Endothelial cell (in vitro differentiated cells): ENCODE measurements at places on chromosomes 4 and X.

- H3K27ac ChIP-seq: peak overlapping the region; percentile 93
- peaks cover 8% of the 10 kb centered on the region for H3K27me3 ChIP-seq
- DNase-seq: no peak
Observed at GRCh38 chr4:1727117-1728031, 6.1 kb downstream of the TACC3 start.

GRCh38 chr4:68960294-68961163 lies 8.9 kb upstream of the UGT2A3 start:
- no peaks in the 10 kb centered on the region for H3K36me3 ChIP-seq
- DNase-seq: no peak
- H3K4me3 ChIP-seq: no peak overlapping the region
- H3K4me1 ChIP-seq: no peaks in the 10 kb centered on the region
- H3K27me3 ChIP-seq: no peaks in the 10 kb centered on the region

DNA sequence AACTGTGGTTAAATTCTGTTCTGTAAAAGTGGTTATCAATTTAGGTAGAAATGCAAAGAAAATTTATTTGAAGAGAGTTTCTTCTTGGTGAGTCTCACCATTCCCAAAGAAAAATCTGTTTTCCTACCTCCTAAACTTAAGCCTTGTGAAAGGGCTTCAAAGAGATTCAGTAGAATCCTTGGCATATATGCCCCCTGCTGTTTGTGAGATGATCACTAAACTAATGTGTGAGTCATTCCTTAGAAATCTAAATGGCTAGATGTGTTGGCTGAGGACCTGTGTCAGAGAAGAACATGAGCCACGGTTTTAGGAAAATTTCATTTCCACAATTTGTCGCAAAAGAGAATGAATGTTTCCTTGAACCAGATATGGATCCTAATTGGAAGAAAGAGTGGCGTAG lies 260.9 kb downstream of the SLC7A11 start:
- DNase-seq: no peak
- no peaks in the 10 kb centered on the region for H3K36me3 ChIP-seq
- no peaks in the 10 kb centered on the region for H3K4me1 ChIP-seq
- no peak overlapping the region for H3K27ac ChIP-seq
- H3K4me3 ChIP-seq: no peak overlapping the region
- H3K27me3 ChIP-seq: no peaks in the 10 kb centered on the region

- H3K27ac ChIP-seq: no peak overlapping the region
- H3K27me3 ChIP-seq: no peaks in the 10 kb centered on the region
- no peaks in the 10 kb centered on the region for H3K36me3 ChIP-seq
- H3K4me1 ChIP-seq: no peaks in the 10 kb centered on the region
- no peak overlapping the region for H3K4me3 ChIP-seq
Observed at GRCh38 chrX:13090027-13090338, 45.6 kb upstream of the FAM9C start.

DNA sequence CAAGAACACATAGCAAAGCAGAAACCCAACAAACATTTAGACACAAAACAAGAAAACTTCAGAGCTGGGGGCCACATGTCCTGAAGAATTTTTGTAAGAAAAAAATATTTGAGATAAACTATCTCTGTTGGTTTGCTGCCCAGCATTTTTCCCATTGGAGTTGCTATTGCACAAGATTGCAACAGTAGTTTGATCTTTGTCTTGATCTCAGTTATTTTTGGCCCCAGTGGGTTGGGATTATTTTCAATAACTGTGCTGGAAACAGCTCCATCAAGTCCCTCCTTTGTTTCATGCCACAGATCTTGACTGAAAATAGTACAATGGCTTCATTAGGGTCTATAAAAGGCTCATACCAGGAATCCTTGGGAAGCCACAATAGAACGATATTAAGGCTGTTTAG lies 103.8 kb upstream of the RAI2 start:
- H3K4me1 ChIP-seq: peaks cover 3% of the 10 kb centered on the region
- no peaks in the 10 kb centered on the region for H3K36me3 ChIP-seq
- H3K27ac ChIP-seq: no peak overlapping the region
- DNase-seq: no peak

DNA sequence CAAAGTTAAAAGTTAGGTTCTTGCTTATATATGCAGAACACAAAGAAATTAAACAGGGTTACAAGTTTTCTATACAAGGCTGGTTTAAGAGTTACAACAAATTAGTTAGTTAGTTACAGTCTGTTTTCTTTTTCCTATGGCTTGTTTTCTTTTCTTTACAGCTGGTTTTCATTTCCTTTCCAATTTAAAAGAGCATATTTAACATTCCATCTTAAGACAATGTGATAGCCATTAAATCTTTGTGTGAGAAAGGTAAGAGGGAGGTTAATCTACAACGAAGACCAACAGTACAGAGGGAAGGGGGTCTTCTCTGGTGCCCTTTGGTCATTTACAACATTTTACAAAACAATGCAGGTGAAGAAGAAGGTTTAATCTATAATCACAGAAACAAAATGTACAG lies 290.6 kb downstream of the ZNF674 start:
- no peaks in the 10 kb centered on the region for H3K36me3 ChIP-seq
- peaks cover 5% of the 10 kb centered on the region for H3K27me3 ChIP-seq
- DNase-seq: no peak
- peaks cover 3% of the 10 kb centered on the region for H3K4me1 ChIP-seq
- no peak overlapping the region for H3K4me3 ChIP-seq

DNA sequence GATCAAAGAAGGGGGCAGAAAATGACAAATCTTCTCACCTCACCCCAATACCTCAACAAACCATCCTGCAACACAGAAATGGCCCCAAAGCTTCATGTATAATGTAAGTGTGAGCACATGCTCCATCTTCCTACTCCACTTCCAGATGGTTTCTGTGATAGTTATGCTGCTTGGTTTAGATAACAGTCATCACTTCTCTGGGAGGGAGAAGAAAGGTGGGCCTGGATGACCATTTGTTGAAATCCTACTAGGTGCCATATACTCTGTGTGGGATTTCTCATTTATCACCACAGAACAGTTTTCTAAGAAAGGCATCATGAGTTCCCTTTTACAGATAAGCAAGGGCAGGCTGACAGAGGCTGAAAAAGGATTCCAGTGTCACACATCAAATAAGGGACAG lies 31.3 kb upstream of the NXF3 start:
- no peaks in the 10 kb centered on the region for H3K4me1 ChIP-seq
- DNase-seq: no peak
- H3K4me3 ChIP-seq: no peak overlapping the region
- H3K36me3 ChIP-seq: no peaks in the 10 kb centered on the region

DNA sequence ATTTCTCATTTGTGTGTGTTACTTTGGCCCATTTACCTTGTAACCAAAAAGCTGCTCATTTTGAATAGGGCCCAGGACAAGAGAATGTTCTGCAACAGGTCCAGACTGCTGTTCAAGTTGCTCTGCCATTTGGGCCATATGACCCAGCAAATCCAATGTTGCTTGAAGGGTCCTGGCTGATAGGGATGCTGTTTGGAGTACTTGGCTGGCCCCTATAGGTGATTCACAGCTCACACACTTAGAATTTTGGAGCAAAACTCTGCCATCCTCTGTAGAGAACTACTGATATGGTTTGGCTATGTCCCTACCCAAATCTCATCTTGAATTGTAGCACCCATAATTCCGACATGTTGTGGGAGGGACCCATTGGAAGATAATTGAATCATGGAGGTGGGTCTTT lies 131.5 kb downstream of the AASDH start:
- no peak overlapping the region for H3K4me3 ChIP-seq
- no peak for DNase-seq
- H3K27ac ChIP-seq: peak overlapping the region; percentile 45
- H3K36me3 ChIP-seq: peaks cover 9% of the 10 kb centered on the region
